ENCODE measurements at places on chromosomes 5 and 9.

DNA sequence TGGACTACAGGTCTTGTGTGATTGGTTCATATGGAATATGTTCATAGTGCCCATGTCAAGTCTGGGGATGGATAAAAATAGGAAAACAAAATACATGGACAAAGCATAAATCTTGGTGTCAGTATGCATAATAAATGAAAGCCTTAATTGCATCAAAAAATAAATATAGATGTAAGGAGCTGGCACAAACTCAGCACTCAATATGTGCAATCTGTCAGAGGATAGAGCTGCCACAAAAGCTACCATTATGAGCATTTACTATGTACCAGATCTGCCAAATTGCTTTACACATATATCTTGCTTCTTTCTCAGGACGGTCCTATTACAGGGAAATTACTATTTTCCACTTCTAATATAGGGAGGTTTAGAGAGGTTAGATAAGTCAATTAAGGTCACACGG lies 18.2 kb upstream of the TMED7 start:
- no peak for DNase-seq

GRCh38 chr9:99873531-99873930 lies 32.9 kb upstream of the STX17 start:
- DNase-seq = no peak

DNA sequence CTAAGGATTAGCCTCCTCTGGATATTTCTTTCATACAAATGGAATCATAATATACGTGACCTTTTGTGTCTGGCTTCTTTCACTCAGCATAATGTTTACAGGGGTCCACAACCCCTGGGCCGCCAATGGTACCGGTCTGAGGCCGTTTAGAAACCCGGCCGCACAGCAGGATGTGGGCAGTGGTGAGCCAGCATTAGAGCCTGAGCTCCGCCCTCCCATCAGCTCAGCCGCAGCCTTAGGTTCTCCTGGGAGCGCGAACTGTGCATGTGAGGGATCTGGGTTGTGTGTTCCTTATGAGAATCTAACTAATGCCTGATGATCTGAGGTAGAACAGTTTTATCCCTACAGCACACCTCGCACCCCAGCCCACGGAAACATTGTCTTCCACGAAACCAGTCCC lies 229.7 kb downstream of the ICE1 start:
- DNase-seq = no peak

- no peak for DNase-seq
These were observed 13.4 kb upstream of the TXNDC8 start for GRCh38 chr9:110351009-110351467.

GRCh38 chr9:124293718-124294506 lies 36.2 kb downstream of the NEK6 start:
- DNase-seq = no peak

- DNase-seq = no peak
These were observed 31.2 kb downstream of the ARL15 start for GRCh38 chr5:54278979-54279717.

- no peak for DNase-seq
These were observed 53.7 kb downstream of the SYK start for GRCh38 chr9:90855208-90855902.

- no peak for DNase-seq
These were observed 170.8 kb upstream of the NR3C1 start for GRCh38 chr5:143574236-143574635.

- DNase-seq = no peak
These were observed 2.2 kb upstream of the VPS13A start for GRCh38 chr9:77175151-77175550.

DNA sequence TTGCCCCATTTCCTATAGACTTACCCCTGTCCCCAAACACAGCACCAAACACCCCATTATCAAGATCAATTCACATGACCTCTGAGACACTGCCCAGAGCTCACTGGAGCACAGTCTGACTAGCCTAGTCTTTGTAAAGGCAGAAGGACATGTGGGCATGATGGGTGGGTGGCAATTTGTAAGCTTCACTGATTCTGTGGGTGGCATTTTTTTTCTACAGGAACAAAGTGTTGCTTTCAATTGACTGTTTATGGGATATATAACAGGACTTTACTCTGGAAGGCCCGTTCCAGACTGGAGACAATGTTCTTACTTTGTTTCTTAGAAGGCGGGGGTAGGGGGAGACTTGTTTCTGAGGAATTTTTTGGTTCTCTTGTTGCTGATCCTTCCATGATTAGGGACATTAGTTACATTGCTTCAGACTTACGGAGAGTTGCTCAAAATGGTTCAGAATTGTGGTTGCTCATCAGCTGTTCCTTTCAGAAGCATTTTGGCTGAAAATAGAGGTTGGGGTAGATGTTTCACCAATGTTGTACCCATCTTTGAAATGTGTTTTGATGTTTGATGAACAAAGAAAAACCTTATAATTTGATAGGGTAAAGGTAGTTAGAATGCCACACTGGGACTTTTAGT lies 20.2 kb downstream of the NNT start:
- no peak for DNase-seq

DNA sequence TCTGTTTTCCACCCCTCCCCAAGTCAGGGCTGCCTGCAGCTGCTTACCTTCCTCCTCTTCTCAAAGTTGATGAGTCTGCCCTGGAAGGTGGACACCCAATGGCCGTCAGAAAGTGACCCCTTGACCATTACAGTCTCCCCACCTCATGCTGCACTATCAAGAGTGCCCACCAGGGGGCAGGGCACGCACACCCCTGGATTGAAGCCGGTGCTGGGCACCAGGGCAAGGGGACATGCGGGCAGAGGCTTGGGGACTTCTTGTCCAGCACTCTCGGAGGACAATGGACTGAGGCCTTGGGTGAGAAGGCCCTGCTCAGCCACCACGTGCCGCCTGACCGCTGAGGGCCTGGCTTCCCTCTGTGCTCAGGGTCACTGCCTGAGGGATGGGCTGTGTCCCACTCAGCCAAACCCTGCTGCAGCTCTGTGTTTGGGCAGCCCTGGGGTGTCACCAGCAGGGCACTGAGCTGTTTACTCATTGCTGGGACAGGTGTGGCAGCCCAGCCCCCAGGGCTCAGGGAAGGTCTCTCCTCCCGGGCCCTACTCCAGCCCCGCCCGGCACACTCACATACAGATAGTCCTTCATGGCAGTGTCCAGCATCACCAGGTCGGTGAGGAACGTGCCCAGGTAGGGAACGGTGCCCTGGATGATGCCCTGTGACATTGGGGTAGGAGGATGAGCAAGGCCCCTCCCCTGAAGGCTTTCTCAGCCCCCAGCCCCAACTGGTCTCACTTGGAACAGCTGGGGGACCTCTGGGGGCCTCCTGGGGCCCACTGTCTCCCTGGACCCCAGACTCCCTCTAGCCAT lies 17.7 kb downstream of the RALGDS start:
- no peak for DNase-seq

GRCh38 chr5:143041461-143041860 lies 271.3 kb downstream of the ARHGAP26 start:
- DNase-seq = no peak

Measured in activated CD4-positive, alpha-beta T cell treated with anti-CD3 and anti-CD28 coated beads for 4 hours (primary cell).